ENCODE measurements at places on chromosomes 5 and 9. TPM values are rescaled to one million over a fixed set of nuclear protein-coding genes. Genes with fewer than 3 reads are reported as not detected.

CCDC152 gene
- total RNA-seq, result 0.55 TPM

SMIM33 gene
- not detected for total RNA-seq

ZNF79 gene
- 10.9 TPM for total RNA-seq

CDC20B gene
- not detected for total RNA-seq

FAM193B gene
- total RNA-seq, result 39.6 TPM

PCDHA9 gene
- 0.71 TPM for total RNA-seq
